ENCODE measurements at places on chromosomes 7 and 10.

GRCh38 chr10:6171881-6172695 lies 30.6 kb upstream of the PFKFB3 start:
- no peak for DNase-seq

DNA sequence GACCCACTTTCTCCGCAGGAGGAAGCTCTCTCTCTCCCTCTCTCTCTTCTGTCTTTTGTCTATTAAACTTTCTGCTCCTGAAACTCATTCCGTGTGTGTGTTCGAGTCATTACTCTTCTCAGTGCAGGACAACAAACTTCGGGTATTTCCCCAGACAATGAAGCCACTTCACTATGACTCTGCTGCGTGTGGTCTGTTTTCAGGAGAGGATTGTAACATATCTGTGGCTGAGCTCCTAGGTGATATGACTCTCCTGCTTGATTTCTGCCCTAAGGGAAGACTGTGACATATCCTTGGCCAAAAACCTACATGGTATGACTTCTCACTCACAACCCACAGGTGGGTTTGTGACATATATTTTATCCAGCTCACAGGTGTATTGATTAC lies 39.9 kb upstream of the ZNF107 start:
- no peak for DNase-seq

DNA sequence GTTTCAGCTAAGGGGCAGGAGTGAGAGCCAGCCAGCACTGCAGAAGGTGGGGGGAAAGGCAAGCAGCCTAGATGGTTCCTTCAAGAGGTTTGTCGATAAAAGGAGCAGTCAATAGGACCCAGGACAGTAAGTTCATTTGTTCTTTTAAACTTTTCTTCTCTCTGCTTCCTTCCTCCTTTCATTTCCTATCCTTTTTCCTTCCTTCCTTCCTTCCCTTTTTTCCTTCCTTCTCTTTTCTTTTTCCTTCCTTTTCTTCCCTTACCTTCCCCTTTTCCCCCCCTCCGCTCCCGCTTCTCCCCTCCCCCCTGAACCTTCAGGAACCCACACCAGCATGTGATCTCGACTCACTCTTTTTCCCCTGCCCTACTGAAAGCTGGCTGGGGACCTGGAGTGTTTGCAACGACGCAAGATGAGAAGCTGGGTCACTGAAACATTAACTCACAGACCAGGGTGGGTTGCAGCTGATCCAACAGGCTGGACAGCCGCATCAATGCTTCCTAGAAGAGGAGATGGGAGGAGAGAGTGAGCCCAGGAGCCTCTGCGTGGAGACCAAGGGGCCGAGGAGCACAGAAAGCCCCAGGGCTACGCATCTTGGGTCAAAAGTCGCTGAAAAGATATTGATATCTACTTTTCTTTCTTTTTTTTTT lies 103.4 kb upstream of the SDK1 start:
- no peak for DNase-seq

DNA sequence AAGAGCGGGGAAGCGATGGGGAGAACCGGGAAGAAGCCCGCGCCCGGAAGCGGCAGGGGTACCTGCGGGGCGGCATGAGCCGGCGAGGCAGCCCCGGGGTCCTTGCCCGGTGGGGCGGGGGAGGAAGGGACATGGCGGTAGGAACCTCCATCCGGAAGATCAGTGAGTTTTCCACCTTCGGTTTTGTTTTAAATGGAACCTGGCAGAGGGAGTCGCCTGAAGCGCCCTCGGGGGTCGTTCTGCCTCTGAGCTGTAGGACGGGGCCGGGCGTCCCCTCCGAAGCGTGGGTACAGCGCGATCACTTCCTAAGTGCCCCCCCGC lies 471 bp downstream of the PFKP start:
- no peak for DNase-seq

- no peak for DNase-seq
These were observed 84.9 kb upstream of the ADRB1 start for GRCh38 chr10:113958631-113959382.

GRCh38 chr10:72709041-72709440 lies 17.1 kb downstream of the MCU start:
- no peak for DNase-seq

All from epithelial cell of prostate (primary cell).